NCI-H187 treated with DMSO at 0.1 percent for 48 hours (cell line): ENCODE measurements at places on chromosomes 7 and 10.

DNA sequence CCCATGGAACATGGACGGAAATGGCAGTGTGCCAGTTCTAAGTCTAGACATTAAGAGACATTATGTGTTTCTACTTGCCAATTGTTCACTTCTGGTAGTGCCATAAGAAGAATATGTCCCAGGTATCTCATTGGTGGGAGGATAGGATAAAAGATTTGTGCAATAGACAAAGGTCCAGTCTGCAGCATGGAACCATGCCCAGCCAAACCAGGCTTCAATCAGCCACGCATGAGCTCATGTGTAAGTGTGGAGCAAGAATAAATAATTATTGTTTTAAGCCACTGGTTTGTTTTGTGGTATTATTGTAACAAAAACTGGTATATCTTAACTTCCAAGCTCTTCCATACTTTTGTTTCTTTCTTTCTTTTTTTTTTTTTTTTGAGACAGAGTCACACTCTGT, 153.6 kb upstream of the CTTNBP2 start:
- no peak for DNase-seq

- DNase-seq, result no peak
Measured at GRCh38 chr7:70788276-70788675, 343.7 kb upstream of the GALNT17 start.

DNA sequence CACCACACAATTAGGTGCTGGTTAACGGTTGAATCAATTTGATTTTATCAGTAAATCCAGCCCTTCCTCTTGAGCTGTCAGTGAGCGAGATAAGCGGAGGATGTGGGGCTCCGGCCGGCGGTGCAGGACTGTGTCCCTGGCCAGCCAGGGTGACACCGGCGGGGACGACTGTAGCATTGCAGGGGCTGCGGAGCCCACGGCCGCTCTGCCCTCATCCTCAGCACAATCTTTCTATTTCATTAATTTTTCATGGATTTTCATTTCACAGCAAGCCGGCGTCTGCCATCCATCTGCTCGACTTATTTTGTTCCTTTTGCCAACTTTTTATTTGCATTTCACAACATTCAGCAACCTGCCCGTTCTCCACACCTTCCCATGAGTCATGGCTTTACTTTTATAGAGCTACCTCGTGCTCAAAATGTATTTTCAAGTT, 4.7 kb downstream of the ADARB2 start:
- DNase-seq, result no peak

DNA sequence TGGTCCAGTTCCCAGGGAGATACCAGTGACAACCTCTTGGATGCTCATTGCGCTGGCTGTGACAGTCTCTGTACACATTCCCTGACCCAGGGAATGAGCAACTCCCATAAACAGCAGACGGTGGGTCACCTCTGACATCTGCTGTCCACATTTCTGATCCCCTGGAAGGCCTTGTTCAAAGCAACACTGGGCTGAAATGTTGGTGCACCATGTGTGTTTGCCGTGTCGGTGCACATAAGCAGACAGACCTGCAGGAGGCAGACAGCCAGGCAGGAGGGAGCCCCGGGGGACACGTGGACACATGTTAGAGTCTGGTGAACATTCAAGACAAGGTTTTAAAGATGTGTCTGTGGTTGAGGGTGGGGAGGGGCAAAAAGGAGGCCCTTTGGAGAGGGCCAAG, 254.9 kb downstream of the PLXNA4 start:
- no peak for DNase-seq

GRCh38 chr7:150983893-150984368, 5.8 kb upstream of the KCNH2 start:
- DNase-seq, result no peak

DNA sequence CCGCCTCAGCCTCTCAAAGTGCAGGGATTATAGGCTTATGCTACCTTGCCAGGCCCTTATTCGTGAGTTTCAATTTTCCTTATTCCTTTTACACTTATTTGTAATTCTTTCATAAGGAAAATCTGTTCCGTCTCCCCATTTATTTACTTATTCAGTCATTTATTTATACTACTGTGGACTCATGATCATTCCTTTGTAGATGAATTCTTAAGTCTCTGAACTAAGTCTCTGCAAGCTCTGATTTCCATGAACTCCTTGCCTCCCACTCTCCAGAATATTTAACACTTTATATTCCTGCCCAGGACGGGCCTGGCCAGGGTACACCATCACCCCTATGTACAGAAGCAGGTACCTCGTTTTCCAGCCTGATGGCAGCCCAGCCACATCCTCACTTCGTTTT, 39.4 kb downstream of the PFKFB3 start:
- no peak for DNase-seq

GRCh38 chr7:42159130-42159529, 77.9 kb downstream of the GLI3 start:
- DNase-seq, result no peak

GRCh38 chr7:158754746-158755444, 50.3 kb upstream of the NCAPG2 start:
- no peak for DNase-seq

DNA sequence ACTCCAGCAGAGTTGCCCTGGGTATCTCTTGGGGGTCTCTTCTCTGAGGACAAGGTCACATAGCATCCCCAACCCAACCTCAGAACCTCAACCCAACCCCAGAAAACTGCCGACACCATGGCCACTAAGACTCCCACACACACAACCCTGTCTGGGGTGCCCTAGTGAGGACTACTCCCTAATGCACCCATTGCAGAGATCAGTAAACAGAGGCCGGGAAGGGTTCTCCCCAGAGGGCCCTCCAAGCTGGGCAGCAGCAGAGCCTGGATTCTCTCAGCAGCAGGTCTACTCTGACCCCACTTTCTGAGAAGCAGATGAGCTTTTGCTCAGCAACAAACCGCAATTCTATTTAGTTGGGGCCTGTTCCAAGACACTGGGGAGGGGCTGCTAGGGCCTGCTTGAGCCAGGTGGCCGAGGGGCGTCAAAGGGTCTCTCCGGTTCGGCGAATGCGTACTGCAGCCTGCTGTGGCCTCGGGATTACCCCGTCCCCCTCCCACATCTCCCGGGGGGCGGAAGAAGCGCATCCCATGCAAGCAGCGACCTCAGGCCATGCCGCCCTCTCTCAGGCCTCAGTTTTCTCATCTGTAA, 828 bp downstream of the OGDHL start:
- DNase-seq, result no peak

- DNase-seq, result no peak
Measured at GRCh38 chr10:48902096-48902495, 37.5 kb downstream of the LRRC18 start.

DNA sequence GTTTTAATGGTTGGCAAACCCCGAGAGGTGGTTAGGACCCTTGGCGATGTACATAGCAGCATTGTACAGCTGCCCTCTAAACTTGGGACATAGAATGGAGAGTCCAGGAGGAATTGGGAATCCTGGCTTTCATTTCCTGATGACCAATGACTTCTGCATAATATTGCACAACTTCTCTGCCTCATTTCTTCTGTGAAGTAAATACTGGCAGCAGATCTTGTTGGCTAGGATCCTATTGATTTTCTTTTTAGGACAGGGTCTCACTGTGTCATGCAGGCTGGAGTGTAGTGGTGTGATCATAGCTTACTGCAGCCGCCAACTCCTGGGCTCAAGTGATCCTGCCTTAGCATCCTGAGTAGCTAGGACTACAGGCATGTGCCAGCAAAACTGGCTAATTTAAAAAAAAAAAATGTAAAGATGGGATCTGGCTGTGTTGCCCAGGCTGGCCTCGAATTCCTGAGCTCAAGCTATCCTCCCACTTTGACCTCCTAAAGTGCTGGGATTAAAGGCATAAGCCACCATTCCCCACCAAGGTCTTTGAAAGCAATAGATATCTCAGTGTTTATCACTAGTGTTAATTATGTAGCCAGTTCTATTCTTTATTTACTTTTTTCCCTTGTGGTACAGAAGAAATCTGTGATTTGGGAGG, 58.1 kb downstream of the PODXL start:
- DNase-seq, result no peak

- no peak for DNase-seq
Measured at GRCh38 chr7:151088856-151089699, 2.8 kb downstream of the AGAP3 start.

DNA sequence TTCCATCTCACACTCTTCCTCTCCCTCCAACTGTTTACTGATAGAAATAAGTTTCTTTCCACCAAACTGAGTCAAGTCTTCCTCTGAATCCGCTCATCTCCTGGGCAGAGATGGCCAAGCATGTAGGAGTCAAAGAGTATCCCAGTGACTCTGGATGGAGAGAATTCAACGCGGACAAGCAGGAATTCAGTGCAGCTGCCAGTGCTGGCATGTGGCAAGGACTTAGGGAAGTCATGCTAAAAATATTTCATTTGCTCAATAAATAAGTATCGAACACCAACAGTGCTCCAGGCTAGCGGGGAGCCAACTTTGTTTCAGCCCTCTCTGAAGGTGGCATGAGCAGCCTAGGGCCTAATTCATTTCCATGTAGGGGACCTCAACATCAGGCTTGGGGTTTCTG, 351.6 kb upstream of the ZMIZ1 start:
- no peak for DNase-seq
